ENCODE measurements at places on chromosomes 3 and 15. TPM values are rescaled to one million over a fixed set of nuclear protein-coding genes. Genes with fewer than 3 reads are reported as not detected.

The XYLB gene
- total RNA-seq = 4.4 TPM

The IQCH gene
- total RNA-seq = 4.4 TPM

The SAMMSON gene
- total RNA-seq = not detected

The SNAPC5 gene
- 24.6 TPM for total RNA-seq

The COL7A1 gene
- total RNA-seq = 44.2 TPM

The MUC20 gene
- 3.5 TPM for total RNA-seq

The MLH1 gene
- total RNA-seq = 65.0 TPM

The CORO2B gene
- total RNA-seq = 0.79 TPM

The CHST2 gene
- 2.3 TPM for total RNA-seq

The TMEM158 gene
- total RNA-seq = 1.9 TPM

The RASSF1 gene
- total RNA-seq = 32.0 TPM

The GOLGA8T gene
- 0.61 TPM for total RNA-seq

The XCR1 gene
- total RNA-seq = not detected

The FLNB gene
- 593 TPM for total RNA-seq

The PRKCI gene
- total RNA-seq = 46.3 TPM

The VIPR1 gene
- total RNA-seq = 0.54 TPM

The FILIP1L gene
- total RNA-seq = 2.4 TPM

The PLAAT1 gene
- total RNA-seq = 1.0 TPM

The PGBD4 gene
- 2.6 TPM for total RNA-seq

The TMEM108 gene
- total RNA-seq = not detected

The PLSCR4 gene
- total RNA-seq = 4.4 TPM

The ZNF385D gene
- 1.5 TPM for total RNA-seq

The RSL24D1 gene
- total RNA-seq = 167 TPM

The ATXN7 gene
- 29.2 TPM for total RNA-seq

The SCN11A gene
- 0.05 TPM for total RNA-seq

The ERC2 gene
- 0.44 TPM for total RNA-seq

The DUOXA2 gene
- total RNA-seq = not detected

The CSPG4 gene
- total RNA-seq = 0.05 TPM
